ENCODE measurements at places on chromosomes 16 and 17.

GRCh38 chr17:81737947-81738800 lies 26.1 kb downstream of the SLC25A10 start:
- DNase-seq: no peak

DNA sequence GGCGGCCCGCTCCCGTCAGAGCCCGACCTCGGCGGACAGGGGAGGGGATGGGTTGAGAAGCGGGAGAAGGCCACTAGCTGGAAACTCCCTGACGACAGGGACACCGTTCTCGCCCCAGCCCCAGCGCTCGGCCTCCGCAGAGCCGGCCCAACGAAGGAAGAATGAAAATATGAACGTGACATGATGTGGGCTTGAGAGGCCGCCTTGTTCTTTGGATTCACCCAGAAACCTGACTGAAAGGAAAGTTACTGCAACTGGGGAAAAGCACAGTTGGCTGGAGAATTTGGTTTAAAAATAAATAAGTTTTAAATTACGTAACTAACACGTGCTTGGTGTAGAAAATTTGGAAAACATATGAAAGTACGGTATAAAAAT lies 21.1 kb downstream of the NPTX1 start:
- DNase-seq: peak; percentile 76

DNA sequence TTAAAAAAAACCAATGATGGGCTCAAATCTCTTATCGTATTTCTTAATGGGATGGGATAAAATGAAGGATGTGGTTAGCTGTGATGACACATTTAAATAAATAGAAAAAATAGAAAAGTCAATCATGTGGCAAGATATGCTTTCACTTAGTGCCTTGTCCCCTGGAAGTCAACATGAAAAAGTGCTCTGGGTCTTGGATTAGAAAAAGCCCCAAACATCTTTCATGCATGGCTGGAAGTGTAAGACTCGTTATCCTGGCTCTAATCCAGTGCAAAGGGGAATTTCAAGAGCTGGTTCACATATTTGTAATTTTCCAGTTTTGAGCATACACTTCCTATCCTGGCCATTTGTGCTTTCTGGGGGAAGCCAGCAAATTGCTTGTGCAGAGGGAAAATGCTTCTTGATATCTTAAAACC lies 160.9 kb downstream of the MAP2K6 start:
- no peak for DNase-seq

DNA sequence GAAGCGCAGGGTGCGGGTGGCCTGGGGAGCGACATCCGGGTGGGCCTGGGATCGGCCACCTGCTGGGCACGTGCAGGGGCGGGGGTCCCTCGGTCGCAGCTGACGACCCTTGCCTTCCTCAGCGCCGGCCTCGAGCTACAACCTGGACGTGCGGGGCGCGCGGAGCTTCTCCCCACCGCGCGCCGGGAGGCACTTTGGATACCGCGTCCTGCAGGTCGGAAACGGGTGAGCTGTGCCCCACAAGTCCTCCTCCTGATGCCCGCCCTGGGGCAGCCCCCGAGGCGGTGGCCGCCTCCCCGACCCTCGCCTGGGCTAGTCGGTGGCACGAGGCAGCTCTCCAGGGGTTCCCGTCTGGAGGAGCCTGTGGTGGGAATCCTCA lies 1.5 kb downstream of the ITGAL start:
- no peak for DNase-seq

DNA sequence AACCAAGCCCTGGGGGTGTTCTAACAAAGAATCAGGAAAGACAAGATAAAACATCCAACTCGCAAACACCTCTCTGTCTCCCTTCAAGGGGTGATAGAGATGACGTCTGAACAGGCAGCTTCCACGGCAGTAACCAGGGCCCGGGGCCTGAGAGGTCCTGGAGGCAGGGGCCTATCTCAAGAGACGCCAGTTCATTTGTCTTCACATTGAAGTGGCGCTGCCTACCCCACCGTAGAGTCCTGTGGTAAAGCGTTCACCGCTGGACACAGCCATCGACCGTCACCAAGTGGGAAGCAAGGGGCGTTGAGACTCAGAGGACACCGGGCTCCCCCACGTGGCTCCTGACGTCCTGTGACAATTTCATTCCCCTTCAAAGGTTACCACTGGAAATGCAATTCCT lies 21.4 kb downstream of the UTS2R start:
- no peak for DNase-seq

- DNase-seq: no peak
Observed at GRCh38 chr17:48100160-48100559, 1.1 kb downstream of the CBX1 start.

DNA sequence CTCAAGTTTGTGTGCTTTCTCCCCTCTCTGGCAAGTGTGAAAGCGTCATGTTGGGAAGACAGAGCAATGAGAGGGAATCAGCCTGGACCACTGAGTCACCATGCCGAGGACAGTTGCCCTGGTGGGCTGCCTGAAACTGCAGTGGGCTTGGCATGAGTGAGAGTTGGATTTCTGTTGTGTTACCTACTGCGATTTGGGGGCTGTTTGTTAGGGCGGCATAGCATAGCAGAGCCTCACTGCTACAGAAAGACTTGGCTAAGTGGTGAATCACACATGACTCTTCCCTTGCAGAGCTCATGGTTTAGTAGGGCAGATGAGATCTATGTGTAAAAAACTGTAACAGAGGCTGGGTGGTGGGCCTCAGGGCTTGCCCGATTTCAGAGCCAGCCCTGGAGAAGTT lies 324.6 kb downstream of the C16orf95 start:
- no peak for DNase-seq

GRCh38 chr16:82082543-82083244 lies 47.6 kb downstream of the HSD17B2 start:
- peak; percentile 33 for DNase-seq

GRCh38 chr17:39662551-39663339 lies 2.4 kb upstream of the TCAP start:
- DNase-seq: no peak

DNA sequence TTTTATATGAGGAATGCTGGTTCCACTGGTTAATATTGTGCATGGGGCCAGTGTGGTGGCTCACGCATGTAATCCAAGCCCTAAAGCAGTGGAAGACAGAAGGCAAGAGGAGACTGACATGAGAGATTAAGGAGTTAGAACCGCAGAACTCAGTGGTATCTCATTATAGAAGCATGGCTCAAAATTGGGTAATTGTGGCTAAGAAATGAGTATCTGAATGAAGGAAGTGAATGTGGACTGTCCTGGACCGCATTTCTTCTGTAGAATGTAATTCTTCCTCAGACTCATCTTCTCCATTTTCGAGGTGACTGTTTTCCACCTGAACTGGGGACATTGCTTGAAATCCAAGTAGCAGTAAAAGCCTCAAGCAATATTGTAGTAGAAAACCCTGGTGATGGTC lies 42.6 kb upstream of the CDR2 start:
- no peak for DNase-seq

DNA sequence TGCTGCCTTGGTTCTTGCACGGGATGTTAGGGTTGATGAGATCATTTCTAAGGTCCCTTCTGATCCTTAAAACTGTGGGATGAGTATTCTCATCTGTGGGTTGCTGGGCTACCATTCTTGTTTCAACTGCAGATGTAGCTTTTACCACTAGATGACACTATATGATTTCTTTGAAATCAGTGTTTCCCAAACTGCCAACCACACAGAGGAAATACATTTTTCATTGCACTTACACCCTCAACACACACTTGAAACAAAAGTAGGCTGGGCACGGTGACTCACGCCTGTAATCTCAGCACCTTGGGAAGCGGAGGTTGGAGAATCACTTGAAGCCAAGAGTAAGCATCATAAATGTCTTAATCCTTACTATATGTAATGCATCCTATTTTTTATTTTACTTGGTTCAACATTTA lies 15.3 kb downstream of the LCMT1 start:
- peak; percentile 58 for DNase-seq

- no peak for DNase-seq
Observed at GRCh38 chr17:5541610-5542202, 42.6 kb downstream of the NLRP1 start.

DNA sequence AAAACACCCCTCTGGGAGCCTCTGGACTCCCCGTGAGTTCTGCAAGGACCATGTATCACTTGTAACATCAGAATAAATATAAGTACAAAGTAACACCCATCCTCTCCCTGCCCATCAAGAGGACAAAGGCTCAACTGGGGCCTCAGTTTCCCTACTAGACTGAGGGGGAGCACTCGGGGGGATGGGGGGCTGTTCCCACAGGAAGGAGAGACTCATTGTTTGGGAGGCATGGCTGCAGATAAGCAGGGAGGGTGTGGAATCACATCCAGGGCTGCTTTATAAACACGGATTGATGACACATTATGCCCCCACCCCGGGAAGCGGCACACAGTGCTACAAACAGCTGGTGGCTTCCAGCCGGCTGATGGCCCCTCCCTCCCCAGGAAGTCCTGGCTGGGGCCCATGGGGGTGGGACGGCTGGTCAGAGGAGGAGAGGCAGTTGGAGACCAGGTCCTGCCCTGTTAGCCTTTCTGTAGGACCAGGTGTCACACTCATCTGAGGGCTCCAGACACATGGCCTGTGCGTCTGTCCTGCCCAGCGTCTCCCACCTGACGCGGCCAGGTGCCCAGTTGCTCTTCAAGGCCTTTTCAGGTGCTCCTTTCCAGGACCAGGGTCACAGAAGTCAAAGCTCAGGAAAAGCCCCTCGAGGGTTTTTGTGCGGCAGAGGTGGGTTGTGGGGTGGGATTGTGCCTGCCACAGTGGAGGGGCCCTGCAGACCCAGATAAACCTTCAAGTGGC lies 1.3 kb upstream of the MPG start:
- no peak for DNase-seq

DNA sequence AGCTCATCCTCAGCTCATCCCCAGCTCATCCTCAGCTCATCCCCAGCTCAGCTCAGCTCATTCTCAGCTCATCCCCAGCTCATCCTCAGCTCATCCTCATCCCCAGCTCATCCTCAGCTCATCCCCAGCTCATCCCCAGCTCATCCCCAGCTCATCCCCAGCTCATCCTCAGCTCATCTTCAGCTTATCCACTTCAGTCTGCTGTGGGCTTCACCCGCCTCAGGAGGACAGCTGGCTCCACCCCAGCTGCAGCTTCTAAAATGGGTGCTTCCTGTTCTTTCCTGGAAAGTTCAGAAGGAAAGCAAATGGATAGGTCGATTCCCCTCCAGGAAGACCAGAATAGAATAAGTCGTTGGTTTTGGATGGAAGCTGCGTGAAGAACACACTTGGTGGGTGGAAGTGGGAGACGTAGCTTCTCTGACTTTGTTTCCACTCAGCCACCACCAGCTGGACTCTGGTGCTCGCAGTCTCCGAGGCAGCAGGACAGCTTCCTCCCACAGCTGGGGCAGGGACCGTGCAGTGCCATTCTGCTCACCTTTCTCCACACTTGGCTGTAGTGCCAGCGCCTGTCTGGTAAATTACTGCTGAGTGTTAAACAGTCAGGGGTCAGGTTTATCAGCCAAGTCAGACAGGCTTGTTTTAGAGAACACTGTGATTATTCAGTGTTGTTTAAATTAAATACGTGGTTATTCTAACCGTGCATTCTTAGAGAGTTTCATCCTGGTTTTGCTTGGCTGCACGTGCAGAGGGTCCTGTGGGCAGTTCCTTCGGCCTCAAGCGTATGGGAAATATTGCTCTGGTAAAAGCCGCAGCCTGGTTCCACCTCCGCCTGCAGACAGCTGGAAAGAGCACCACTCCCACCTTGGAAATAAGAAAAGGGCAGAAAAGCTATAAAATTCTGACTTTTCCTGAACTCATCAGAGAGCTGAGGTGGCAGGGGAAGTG lies 61.0 kb upstream of the CHMP6 start:
- no peak for DNase-seq

DNA sequence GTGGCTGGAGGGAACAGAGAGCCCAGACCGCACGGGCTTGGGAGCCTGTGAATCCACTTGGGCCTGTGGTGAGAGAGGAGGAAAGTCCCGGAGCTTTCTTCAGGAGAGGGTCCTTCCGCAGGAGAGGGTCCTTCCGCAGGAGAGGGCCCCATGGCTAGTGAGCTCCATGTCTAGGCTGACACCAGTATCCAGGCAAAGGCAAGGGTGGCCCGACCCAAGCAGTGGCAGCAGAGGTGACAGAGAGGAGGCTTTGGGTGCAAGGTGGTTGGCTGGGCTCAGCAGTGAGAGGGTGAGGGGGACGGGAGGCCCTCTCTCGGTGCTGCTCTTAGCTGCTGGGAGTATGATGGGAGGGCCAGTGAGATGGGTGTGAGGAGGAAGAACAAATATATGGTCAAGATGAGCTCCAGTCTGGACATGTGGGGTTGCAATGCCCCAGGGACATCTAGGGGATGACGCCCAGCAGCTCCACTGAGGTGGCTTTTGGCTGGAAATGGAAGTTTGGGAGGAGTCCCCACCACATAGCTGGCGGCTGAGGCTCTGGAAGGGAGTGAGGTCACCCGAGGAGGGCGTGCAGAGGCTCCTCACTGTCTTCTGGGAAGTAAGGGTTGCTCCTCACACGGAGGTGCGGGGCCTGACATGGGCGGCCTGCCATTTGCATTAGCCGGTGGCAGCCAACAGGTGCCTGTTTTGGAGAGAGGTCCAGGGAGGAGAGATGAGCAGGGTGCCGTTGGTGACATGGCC lies 2.3 kb upstream of the HSD3B7 start:
- DNase-seq: no peak

DNA sequence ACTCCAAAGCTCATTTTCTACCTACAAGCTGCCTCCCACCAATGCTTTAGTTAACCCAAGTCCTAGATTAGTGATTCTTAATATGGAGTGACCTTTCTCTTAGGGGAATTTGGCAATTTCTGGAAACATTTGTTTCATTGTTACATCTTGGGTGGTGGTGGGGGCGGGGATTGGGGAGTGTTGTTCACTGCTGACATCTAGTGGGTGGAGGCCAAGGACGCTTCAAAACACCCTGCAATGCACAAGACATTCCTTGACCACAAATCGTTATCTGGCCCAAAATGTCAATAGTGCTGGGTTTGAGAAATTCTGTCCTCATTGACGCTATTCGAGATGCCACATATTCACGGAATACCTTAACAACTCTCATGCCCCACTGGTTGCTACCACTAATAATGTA lies 282.9 kb downstream of the RBFOX1 start:
- no peak for DNase-seq

- DNase-seq: no peak
Observed at GRCh38 chr17:45794840-45795239, 10.7 kb downstream of the CRHR1 start.

- DNase-seq: no peak
Observed at GRCh38 chr16:14434860-14435259, 195.2 kb downstream of the PARN start.

GRCh38 chr17:65487161-65487560 lies 74.3 kb downstream of the AXIN2 start:
- DNase-seq: no peak

DNA sequence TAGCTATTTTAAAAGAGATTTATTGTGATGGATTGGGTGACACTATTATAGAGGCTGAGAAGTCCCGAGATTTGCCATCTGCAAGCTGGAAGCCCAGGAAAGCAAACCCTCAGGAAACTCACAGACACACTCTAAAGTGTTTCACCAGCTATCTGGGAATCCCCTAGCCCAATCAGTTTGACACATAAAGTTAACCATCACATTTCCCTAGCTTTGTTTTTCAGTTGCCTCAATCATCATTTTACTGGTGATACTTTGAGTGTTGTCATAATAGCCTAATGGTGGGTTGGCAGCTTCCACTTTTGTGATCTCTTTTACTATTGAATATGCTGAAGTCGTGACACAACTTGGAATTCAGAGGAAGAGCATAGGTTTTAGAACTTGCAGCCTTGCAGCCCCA lies 1.8 kb downstream of the SGF29 start:
- peak; percentile 61 for DNase-seq

GRCh38 chr17:16814439-16814838 lies 124.4 kb downstream of the CCDC144A start:
- no peak for DNase-seq

GRCh38 chr17:76645481-76645880 lies 1.9 kb upstream of the ST6GALNAC1 start:
- no peak for DNase-seq

All from inflammatory macrophage treated with lipopolysaccharide for 1 hour (primary cell).